ENCODE measurements at places on chromosomes 6 and 20. TPM values are rescaled to one million over a fixed set of nuclear protein-coding genes. Genes with fewer than 3 reads are reported as not detected.
A peak's percentile ranks its signal among the peaks of the same experiment; 100 is the strongest.

HSPA1L gene
- total RNA-seq: 1.6 TPM

EYA4 gene
- total RNA-seq: 19.5 TPM

DNA sequence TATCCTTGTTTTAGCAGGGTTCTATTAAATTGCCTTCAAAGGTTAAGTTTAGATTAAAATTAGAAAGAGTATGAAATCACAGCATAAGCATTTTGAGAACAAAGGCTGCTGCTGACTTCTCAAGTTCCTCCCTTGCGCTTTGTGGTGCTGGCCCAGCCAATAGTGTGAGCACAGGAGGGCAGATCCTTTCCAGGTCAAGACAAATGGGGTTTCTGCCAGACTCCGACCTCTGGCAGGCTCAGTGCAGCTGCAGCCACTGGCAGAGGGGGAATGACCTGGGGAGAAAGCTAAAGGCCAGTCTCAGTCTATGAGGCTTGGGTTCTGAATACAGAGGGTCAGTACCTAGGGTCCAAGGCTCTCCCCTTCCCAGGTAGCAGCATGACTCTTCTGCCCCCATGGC, 27.0 kb downstream of the CLIC5 start:
- peak; percentile 73 for DNase-seq

GRCh38 chr6:150413781-150414281, 45.0 kb downstream of the IYD start:
- DNase-seq: no peak

DNA sequence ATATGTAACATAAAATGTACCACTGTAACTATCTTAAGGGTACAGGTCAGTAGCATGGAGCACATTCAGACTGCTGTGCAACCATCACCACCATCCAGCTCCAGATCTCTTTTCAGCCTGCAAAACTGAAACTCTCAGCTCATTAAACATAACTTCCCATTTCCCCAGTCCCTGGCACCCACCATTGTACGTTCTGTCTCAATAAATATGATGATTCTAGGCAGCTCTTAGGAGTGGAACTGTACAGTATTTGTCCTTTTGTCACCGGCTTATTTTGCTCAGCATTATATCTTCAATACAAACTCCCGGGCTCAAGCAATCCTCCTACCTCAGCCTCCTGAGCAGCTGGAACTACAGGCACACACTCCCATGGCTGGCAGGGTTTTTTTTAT, 1.5 kb downstream of the ZC3H12D start:
- DNase-seq: no peak

GRCh38 chr6:166703149-166703710, 76.2 kb upstream of the RPS6KA2 start:
- DNase-seq: no peak

DNA sequence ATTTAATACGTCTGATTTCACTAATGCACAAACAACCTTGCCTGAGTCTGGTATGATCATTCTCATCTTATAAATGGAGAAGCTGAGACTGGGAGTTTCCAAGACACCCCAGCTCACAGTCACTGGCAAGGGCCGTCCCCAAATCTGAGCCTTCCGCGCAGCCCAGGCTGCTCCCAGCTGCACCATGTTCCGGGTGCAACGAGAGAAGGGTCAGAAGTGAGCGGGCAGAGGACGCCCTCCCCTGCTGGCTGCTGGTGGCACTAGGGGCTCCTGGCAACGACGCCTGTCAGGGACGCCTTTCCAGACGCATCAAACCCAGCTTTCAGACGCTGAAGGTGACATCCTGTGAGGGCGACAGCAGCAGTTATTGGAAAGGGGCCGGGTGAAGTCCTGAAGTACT, 115.3 kb upstream of the PROKR2 start:
- no peak for DNase-seq

Measured in Right ventricle myocardium inferior (tissue), 1 donor.